ENCODE measurements at places on chromosomes 2 and 18. TPM values are rescaled to one million over a fixed set of nuclear protein-coding genes. Genes with fewer than 3 reads are reported as not detected.

Gene CD207
- total RNA-seq = not detected

Gene ASIC4
- not detected for total RNA-seq

Gene KCNG2
- not detected for total RNA-seq

Gene FRZB
- total RNA-seq = 1.1 TPM

Gene KCNF1
- total RNA-seq = 0.17 TPM

Gene CROCC2
- not detected for total RNA-seq

Gene APCDD1
- 24.9 TPM for total RNA-seq

Gene ANKRD30B
- not detected for total RNA-seq

Gene TBR1
- not detected for total RNA-seq

Gene THUMPD2
- 5.9 TPM for total RNA-seq

Gene KIF1A
- 1.6 TPM for total RNA-seq

Gene KYNU
- total RNA-seq = 1.4 TPM

Gene MEMO1
- 51.4 TPM for total RNA-seq

Gene SNORC
- 1.3 TPM for total RNA-seq

Gene CCDC141
- 139 TPM for total RNA-seq

Gene CYTIP
- total RNA-seq = 1.2 TPM

Gene HOXD11
- not detected for total RNA-seq

Gene ERCC3
- total RNA-seq = 23.8 TPM

Gene MYCN
- 0.45 TPM for total RNA-seq

Gene SCG2
- total RNA-seq = not detected

Gene TMEM37
- 2.9 TPM for total RNA-seq

Gene NAT8
- not detected for total RNA-seq

Gene HOXD12
- not detected for total RNA-seq

Gene HOXD3
- total RNA-seq = 0.27 TPM

Gene RTP5
- total RNA-seq = not detected

Gene PRADC1
- 97.7 TPM for total RNA-seq

Gene SLC35F6
- total RNA-seq = 19.9 TPM

Gene LRRTM4
- total RNA-seq = 0.69 TPM

Gene CRYBA2
- not detected for total RNA-seq

Gene FAM98A
- 72.0 TPM for total RNA-seq

Gene DOK6
- 15.5 TPM for total RNA-seq

Gene EMILIN1
- 15.7 TPM for total RNA-seq

Gene GDF7
- 0.32 TPM for total RNA-seq

Gene MYOM1
- 724 TPM for total RNA-seq

Gene SLC25A12
- total RNA-seq = 134 TPM

Gene BOD1L2
- not detected for total RNA-seq

Gene KCNIP3
- 5.3 TPM for total RNA-seq

Gene EMX1
- total RNA-seq = not detected

Gene SERPINB10
- not detected for total RNA-seq

Gene ATP6V1B1
- not detected for total RNA-seq

Gene HNMT
- 11.0 TPM for total RNA-seq

All from left ventricle myocardium superior (tissue), 1 donor.